Sciatic nerve (tissue), 2 donors: ENCODE measurements at places on chromosomes 6 and 20.

GRCh38 chr6:11192167-11192566 is 40.3 kb downstream of the NEDD9 start:
- DNase-seq: no peak

- DNase-seq: no peak
Measured at GRCh38 chr6:158056355-158056754, 74.7 kb downstream of the SYNJ2 start.

GRCh38 chr20:54794110-54794509 is 318.7 kb downstream of the DOK5 start:
- DNase-seq: no peak

- DNase-seq: no peak
Measured at GRCh38 chr6:54095723-54096122, 15.5 kb upstream of the MLIP start.
